ENCODE measurements at places on chromosomes 1 and 21.
A peak's percentile ranks its signal among the peaks of the same experiment; 100 is the strongest.

DNA sequence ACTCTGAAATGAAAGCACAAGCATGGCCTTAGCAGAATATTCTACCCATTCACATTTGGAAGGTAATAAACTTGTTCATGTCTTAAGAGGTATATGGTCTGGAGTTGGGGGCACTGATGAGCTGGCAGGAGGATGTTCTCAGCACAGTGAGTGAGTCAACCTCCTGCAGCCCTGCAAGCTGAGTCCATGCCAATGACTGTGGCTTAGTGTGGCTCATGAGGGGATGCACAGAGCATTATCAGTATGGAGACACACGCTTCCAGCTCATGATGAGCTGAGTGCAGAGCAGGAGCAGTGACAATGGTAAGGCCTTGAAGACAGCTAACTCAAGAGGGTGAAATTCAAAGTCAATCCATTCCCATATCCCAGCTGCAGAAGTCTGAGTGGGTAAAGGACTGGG lies 102.3 kb downstream of the TNFSF18 start:
- no peak overlapping the region for H3K4me3 ChIP-seq
- H3K27ac ChIP-seq: no peak overlapping the region
- no peak for DNase-seq

DNA sequence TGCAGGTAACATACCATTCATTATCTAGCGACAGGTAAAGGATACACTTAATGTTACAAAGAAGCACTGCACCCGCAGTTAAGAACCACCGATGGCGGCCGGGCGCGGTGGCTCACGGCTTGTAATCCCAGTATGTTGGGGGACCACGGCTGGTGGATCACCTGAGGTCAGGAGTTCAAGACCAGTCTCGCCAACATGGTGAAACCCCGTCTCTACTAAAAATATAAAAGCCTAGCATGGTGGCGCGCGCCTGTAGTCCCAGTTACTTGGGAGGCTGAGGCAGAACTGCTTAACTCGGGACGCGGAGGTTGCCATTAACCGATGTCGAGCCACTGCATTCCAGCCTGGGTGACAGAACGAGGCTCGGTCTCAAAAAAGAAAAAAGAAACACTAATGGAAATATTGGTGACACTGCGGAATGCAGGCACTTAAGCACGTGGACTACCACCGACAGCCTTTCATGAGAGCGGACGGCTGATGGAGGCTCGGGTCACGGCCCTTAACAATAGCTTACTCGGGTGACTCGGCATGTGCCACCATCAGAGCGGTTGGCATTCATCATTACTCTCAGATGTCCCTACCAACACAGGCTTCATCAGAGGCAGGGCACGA lies 542 bp downstream of the GAS5 start:
- no peaks in the 10 kb centered on the region for H3K27me3 ChIP-seq
- peaks cover 68% of the 10 kb centered on the region for H3K4me1 ChIP-seq
- no peak for DNase-seq

DNA sequence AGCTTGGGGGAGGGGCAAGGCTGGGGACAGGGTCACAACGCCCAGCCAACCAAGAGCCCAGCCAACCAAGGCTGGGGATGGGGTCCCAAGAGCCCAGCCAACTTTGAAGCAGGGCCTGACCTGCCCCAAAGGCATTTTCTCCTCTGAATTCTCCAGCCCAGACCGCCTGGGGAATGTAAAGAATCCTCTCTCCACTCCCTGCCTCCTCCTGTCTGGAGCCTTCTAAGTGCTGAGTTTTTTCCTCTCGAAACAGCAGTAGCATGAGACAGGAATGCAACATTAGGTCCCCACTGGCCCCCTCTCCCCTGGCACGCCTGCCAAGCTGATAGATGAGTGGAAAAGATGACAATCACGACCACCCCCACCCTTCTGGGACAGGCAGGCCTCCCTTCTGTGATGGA lies 17.0 kb downstream of the C1orf198 start:
- no peak overlapping the region for H3K4me3 ChIP-seq
- no peak for DNase-seq
- no peaks in the 10 kb centered on the region for H3K4me1 ChIP-seq
- H3K27me3 ChIP-seq: no peaks in the 10 kb centered on the region
- no peak overlapping the region for H3K27ac ChIP-seq

DNA sequence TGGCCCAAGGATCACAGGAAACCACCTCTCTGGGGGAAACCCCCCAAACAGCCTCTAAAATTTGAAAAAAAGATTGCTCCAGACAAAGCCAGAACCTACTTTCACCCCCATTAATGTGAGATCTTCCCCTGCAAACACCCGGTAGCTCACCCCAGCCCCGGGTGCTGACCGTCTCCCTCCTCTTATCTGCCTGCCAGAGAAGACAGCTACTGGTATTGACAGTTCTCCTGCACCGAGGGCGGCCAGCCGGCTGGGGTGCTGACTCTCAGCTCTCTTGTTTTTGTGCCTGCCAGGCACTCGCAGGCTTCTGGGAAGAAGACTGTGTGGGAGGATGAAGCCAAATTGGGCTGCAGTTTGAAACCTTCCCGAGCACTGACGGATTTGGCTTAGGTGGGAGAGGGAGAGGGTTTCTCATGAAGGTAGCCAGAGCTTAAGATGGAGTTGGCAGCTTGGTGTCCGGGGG lies 48.2 kb downstream of the RASSF5 start:
- peaks cover 75% of the 10 kb centered on the region for H3K4me1 ChIP-seq
- peaks cover 39% of the 10 kb centered on the region for H3K36me3 ChIP-seq
- H3K4me3 ChIP-seq: peak overlapping the region; percentile 94
- H3K27ac ChIP-seq: peak overlapping the region; percentile 95

- no peak overlapping the region for H3K27ac ChIP-seq
- no peaks in the 10 kb centered on the region for H3K4me1 ChIP-seq
- no peaks in the 10 kb centered on the region for H3K36me3 ChIP-seq
- no peak overlapping the region for H3K4me3 ChIP-seq
- no peak for DNase-seq
- H3K27me3 ChIP-seq: no peaks in the 10 kb centered on the region
Measured at GRCh38 chr21:21612466-21612865, 614.3 kb downstream of the NCAM2 start.

DNA sequence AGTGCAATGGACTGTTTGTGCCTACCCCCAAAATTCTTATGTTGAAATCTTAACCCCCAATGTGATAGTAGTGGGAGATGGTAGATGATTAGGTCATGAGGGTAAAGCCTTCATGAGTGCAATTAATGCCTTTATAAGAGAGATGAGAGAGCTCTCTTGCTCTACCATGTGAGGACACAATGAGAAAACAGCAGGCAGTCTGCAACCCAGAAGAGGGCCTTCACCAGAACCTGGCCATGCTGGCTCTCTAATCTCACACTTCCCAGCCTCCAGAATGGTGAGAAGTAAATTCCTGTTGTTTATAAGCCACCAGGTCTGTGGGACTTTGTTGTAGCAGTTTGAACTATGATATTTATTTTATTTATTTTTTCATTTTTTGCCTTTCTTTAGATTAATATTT lies 21.0 kb downstream of the RYR2 start:
- no peaks in the 10 kb centered on the region for H3K4me1 ChIP-seq
- H3K4me3 ChIP-seq: no peak overlapping the region
- DNase-seq: no peak
- H3K27ac ChIP-seq: no peak overlapping the region

GRCh38 chr1:40612345-40612831 lies 53.1 kb downstream of the RIMS3 start:
- no peaks in the 10 kb centered on the region for H3K27me3 ChIP-seq
- peaks cover 3% of the 10 kb centered on the region for H3K36me3 ChIP-seq
- H3K27ac ChIP-seq: no peak overlapping the region

DNA sequence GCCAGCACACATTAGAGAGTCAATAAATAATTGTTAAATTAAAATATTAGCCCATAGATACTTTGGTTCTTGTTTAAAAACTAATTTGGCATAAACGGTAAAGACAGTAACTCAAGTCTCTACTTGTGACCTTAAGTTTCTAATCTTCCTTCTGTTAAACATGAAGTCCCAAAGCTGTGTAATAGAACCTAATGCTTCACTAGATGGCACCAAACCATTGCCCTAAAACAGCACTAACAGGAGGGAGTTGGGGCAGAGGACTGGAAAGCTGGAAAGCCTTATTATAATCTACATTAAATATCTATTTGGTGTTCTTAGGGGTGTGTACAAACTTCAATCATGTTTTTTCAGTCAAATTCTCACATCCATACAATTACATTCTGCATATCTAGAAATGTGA lies 176.7 kb downstream of the OLFM3 start:
- no peak for DNase-seq
- H3K27ac ChIP-seq: no peak overlapping the region
- no peaks in the 10 kb centered on the region for H3K36me3 ChIP-seq
- no peak overlapping the region for H3K4me3 ChIP-seq
- no peaks in the 10 kb centered on the region for H3K27me3 ChIP-seq

DNA sequence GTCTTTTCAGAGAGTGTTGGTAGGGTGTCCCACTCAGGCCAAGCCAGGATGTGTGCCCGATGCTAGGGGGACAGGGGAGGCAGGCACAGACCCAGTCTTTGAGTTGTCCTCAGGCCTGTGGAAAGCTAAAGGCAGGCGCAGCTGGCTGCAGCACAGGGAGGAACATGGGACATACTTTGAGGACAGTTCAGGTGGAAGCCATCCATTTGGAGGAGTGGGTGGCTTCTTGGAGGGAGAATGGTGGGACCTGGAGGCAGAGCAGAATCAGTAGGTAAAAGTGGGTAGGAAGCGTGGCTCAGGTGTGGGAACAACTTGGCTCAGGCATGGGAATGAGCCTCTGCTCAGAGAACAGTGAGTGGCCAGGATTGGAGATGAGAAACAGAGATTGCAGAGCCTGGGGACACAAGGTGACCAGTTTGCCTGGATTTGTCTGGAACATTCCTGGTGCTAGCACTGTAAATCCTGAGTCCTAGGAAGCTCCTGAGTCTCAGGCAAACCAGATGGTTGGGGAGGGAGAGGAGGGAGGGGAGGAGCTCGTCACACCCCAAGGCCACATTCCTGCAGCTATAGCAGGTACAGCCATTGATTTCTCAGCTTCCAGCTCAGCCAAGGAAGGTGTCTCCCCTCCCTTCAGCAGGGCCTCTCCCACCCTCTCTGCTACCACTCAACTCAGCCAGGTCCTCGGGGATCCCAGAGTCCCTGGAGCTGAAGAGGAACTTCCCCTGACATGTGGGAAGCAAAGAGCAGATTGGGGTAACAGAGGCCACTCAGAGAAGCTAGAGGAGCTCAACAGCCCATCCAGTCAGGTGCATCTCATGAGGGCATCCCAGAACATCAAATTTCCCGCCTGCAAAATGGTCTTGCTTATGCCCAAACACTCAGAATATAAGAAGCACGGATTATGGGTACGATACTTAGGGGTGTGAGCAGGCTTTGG lies 65.2 kb upstream of the TINAGL1 start:
- H3K4me1 ChIP-seq: peaks cover 1% of the 10 kb centered on the region
- no peak overlapping the region for H3K4me3 ChIP-seq
- peaks cover 21% of the 10 kb centered on the region for H3K27me3 ChIP-seq
- no peaks in the 10 kb centered on the region for H3K36me3 ChIP-seq

GRCh38 chr1:162993846-162994245 lies 75.3 kb upstream of the RGS4 start:
- DNase-seq: no peak
- no peaks in the 10 kb centered on the region for H3K4me1 ChIP-seq
- H3K27me3 ChIP-seq: peaks cover 28% of the 10 kb centered on the region
- no peak overlapping the region for H3K4me3 ChIP-seq

- peaks cover 69% of the 10 kb centered on the region for H3K27me3 ChIP-seq
- peaks cover 16% of the 10 kb centered on the region for H3K4me1 ChIP-seq
- peaks cover 2% of the 10 kb centered on the region for H3K36me3 ChIP-seq
- peak overlapping the region; percentile 3 for H3K4me3 ChIP-seq
- H3K27ac ChIP-seq: no peak overlapping the region
Measured at GRCh38 chr1:36123356-36123755, 1.7 kb downstream of the COL8A2 start.

- H3K27me3 ChIP-seq: no peaks in the 10 kb centered on the region
- H3K4me3 ChIP-seq: peak overlapping the region; percentile 69
- peak overlapping the region; percentile 95 for H3K27ac ChIP-seq
- peaks cover 28% of the 10 kb centered on the region for H3K4me1 ChIP-seq
- peaks cover 18% of the 10 kb centered on the region for H3K36me3 ChIP-seq
- no peak for DNase-seq
Measured at GRCh38 chr1:184866586-184866985, 107.7 kb downstream of the NIBAN1 start.

- peaks cover 11% of the 10 kb centered on the region for H3K27me3 ChIP-seq
- H3K36me3 ChIP-seq: peaks cover 2% of the 10 kb centered on the region
- peaks cover 2% of the 10 kb centered on the region for H3K4me1 ChIP-seq
- H3K4me3 ChIP-seq: no peak overlapping the region
Measured at GRCh38 chr1:44549510-44549909, 124.8 kb downstream of the TMEM53 start.

DNA sequence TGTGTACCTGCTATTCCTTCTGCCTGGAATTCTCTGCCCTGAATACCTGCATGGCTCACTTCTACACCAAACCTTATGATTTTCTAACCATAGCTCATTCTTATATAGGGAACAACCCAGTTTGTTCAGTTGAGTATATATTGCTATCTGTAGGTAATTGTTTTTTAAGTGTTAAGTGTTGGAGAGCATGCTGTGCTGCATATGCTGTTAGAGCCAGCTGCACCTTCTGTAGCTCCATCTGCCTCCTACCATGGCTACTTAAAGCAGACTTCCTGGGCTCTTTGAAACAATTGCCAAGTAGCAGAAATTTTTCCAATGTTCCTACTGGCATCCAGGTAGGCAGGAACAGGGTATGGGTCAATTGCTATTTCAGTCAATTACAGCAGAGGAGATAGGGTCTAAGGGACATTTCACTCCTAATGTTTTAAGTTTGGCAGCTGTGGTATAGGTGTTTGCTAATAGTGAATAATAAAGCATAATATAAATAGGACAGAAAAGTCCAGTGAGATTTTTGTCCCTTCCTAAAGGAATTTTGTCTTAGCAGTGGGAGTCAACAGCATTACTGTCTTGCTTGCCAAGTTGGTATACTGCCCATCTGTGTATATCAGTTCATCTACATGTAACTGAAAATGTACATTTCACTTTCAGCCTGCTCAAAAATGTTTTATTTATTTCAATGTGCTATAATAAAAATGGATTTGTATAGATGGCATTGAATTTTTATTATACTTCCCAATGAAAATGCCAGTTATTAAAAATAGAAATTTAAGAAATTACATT lies 34.0 kb upstream of the C1orf115 start:
- peaks cover 10% of the 10 kb centered on the region for H3K27me3 ChIP-seq
- no peaks in the 10 kb centered on the region for H3K4me1 ChIP-seq
- no peak for DNase-seq
- H3K36me3 ChIP-seq: no peaks in the 10 kb centered on the region
- no peak overlapping the region for H3K4me3 ChIP-seq

DNA sequence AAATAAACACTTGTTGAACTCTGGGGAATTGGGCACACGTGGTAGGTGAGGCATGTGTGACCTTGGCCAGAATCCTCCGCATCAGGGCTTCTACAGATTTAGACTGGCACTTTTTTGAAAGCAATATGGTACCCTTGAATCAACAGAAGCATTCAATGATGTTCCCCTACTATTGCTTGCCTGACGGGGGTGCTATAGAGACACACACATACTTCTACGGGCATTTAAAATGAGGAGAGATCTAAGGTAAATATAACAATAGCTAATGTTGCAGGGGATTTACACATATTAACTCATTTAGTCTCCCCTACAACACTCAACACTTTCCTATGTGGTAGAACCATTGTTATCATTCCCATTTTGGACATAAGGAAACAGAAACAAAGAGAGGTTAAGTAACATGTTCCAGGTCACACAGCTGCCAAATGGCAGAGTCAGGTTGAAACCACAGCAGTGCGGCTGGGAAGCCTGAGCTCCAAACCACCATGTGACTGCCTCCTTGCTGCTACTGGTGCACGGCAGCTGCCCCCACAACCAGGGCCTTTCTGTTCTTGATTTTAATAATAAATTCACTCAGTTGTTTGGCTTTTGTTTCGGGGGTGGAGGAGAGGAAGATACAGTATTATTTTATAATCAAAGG lies 147.4 kb downstream of the ZNF281 start:
- H3K27me3 ChIP-seq: peaks cover 17% of the 10 kb centered on the region
- no peaks in the 10 kb centered on the region for H3K36me3 ChIP-seq
- H3K4me3 ChIP-seq: no peak overlapping the region
- no peak for DNase-seq
- H3K27ac ChIP-seq: no peak overlapping the region
